G401 (cell line): ENCODE measurements at places on chromosomes 6 and 20.

DNA sequence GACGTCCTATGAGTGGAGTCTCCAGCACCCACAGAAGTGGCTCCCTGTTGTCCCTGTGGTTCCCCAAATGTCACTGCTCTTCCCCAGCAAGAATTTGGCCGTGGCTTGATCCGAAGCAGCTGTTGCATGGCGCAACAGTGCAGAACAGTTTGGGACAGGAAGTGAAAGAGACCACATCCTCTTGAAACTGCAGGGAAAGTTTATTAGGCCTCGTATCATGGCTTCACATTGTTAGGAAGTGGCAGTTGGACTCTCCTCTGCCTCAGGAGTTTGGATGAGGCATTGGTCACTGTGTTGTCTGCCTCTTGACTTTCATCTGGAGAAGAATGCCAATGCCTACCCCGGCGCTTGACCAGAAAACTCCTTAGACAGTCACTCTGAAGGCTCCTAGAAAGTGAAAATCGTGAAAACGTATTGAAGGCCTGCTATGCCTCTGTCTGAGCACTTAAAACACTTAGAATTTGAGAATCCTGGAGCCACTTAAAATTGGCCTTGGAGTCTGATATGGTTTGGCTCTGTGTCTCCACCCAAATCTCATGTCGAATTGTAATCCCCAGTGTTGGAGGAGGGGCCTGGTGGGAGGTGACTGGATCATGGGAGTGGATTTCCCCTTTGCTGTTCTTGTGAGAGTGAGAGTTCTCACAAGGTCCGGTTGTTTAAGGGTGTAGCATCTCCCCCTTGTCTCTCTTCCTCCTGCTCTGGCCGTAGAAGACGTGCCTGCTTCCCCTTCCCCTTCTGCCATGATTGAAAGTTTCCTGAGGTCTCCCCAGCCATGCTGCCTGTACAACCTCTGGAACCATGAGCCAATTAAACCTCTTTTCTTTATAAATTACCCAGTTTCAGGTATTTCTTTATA, 334.9 kb upstream of the JARID2 start:
- DNase-seq: no peak

DNA sequence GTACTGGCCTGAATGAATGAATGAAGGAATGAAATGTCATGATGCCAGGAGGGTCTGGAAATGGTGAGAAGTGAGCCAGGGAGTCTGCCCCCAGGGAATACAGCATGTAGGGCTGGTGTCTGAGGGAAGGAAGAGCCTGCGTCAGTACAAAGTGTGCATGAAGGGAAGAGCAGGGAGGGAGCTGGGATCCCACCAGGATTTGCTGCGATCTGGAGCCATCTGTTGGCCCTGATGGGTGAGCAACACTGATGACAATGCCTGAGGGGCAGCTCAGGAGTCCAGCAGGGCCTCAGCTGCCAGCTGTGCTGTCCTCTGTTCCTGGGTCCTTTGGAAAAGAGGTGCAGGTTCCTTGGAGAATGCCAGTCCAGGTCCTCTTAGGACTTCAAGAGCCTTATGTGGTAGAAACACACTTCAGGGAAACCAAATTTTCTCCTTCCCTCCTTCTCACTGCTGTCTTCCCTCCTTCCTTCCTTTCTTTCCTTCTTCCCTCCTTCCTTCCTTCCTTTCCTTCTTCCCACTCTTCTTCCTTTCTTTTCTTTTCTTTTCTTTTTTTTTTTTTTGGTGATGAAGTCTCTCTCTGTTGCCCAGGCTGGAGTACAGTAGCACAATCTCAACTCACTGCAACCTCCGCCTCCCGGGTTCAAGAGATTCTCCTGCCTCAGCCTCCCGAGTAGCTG, 11.5 kb downstream of the BPI start:
- DNase-seq: no peak

DNA sequence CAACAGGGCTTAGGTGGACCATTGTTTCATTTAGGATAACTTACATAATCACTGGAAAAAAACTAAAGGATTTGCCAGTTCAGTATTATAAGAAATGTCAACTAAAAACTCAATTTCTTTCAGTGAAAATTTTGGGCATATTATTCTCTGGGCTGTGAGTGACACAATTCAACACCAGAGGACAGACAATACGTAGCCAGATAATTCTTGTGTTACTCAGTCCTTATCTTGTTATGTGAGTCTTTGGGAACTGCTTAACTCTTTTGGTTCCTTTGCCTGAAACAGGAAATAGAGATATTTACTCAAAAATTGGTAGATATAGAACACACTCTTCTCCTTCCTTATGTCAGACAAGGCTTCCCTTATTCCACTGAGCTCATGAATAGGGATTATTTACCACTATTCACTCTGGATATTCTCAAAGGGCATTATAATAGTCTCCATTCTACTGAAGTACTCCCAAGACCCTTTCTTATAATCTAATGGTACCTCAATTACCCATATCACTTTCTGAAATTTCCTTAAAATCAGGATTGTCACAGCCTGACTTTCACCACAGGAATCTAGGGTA, 4.9 kb upstream of the BEND6 start:
- DNase-seq: no peak

GRCh38 chr6:82906951-82907350, 158.7 kb downstream of the UBE3D start:
- no peak for DNase-seq

GRCh38 chr6:55239099-55239498, 64.8 kb downstream of the HCRTR2 start:
- no peak for DNase-seq

DNA sequence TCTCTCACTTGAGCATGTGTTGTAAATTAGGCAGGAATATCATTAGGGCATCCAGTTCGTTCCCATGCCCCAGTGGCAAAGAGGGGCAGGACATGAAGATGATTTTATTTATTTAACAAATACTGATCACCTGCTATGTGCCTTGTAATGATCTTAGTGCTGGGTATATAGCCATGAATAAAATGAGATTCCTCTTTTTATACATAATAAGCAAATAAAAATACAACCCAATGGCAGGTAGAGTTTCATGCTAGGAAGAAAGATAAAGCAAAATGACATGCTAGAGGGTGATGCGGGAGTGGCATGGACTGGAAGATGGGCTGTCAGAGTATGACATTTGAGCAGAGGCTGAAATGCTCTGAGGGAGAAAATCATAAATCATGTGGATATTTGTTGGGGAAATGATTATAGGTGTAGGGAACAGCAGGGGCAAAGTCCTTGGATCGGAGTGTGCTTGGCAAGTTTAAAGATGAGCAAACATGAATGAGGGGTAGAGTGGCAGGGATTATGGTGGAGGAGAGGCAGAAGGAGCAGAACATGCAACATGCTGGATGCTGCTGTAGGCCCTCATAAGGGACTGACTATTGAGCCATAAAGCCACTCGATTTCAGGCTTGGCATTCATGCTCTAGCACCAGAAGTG, 342.1 kb downstream of the PLCB1 start:
- no peak for DNase-seq

DNA sequence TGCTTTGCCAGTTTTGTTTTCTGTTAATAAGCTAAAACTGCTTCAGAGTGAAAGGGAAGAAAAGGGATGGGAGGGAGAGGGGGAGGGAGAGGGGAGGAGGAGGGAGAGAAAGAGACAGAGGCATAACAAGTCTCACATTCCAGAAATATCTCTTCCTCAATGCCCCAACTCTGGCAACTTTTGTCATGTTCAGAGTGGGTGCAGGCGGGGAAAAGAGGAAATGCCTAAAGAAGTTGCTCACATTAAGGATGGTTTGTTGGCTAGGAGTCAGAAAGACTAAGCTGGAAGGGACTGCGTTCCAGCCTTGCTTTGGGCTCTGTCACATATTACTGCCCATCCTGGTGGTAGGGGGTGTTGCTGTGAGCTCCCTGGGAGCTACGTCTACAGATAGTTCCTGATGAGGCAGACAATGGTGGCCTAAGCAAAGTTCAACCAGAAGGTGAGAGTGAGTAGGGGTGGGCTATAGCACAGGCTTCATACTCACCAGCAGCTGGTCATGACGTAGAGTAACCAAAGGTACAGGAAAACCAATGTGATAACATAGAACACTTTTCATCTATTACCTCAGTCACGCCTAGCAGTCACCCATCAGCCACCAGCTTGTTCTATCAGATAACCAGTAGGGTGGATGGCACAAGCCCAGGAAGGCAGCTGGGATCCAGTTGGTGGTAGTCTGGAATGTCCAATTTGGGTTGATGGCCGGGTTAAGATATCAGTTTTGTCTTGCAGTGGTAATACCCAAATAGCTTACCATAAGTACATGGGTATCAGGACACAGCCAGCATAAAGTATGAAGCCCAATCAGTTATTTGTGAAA, 2.1 kb downstream of the TSPYL4 start:
- peak; percentile 45 for DNase-seq

GRCh38 chr6:134177236-134177635, 124.8 kb upstream of the SLC2A12 start:
- no peak for DNase-seq

DNA sequence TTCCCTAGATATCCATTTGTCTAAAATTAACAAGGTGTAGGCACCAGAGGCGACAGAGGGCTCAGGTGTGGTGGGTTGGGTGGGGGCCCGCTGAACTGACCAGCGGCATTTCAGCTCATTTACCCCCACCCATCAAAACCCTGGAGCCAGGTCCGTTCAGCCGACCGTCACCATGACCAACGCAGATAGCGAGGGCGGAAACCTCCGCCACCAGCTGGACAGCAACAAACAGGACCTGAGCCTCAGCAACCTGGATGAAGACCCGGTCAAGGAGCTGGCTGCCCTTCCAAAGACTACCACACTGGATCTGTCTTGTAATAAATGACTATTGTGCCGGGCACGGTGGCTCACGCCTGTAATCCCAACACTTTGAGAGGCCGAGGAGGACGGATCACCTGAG, 120.8 kb upstream of the LGSN start:
- no peak for DNase-seq

DNA sequence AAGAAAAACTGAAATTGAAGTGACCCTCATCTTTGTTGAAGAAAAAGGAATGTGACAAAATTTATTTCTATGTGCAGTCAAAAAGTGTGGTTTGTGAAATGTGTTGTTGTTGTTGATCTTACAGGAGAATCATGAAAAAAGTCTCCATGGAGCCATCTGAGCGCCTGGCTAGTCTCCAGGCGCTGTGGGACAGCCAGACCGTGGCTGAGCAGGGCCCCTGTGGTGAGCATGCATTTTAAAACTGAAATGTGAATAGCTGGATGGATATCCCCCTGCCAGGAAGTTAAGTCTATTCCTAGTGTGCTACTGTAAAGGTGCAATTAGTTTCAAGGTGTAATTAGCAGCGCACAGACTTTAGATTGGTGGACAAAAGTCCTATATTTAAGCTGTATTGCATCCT, 170.6 kb downstream of the CARMIL1 start:
- peak; percentile 77 for DNase-seq

- no peak for DNase-seq
Measured at GRCh38 chr6:151544453-151544852, 50.6 kb downstream of the CCDC170 start.

- DNase-seq: no peak
Measured at GRCh38 chr6:108277295-108277694, 16.5 kb upstream of the SNX3 start.

DNA sequence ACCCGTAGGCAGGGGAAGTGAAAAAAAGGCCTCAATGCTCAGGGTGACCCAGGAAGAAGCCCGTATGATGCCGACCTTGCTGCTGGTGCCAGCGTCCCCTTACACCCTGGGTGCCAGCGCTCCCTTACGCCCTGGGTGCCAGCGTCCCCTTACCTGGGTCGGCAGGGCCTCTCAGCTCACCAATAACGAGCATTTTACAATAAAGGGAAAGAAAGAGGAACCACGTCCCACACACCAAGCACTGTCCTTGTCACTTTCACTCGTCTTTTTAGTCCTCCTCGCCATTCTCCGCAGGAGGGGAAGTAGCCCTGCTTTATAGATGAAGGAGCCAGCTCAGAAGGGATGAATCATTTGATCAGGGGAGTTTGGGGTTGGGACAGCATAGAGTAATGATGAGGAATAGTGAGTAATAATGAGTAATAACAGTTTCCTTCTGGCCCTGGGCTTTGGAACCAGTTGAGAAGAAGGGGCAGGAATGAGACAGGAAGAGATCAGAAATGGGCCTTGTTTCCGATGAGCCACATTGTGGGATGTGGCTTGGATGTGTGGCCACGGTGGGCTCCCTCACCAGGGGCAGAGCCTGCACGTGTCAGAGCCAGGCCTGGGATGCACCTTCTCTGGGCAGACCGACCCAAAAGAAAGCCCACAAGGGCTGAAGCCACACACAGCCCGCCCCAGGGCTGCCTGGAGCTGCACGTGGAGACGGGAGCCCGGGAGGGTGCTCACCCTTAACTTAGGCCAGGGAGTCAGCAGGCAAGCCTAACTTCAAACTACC, 75.7 kb downstream of the SYNJ2 start:
- no peak for DNase-seq

- peak; percentile 69 for DNase-seq
Measured at GRCh38 chr20:25077610-25078169, 4.3 kb downstream of the VSX1 start.

DNA sequence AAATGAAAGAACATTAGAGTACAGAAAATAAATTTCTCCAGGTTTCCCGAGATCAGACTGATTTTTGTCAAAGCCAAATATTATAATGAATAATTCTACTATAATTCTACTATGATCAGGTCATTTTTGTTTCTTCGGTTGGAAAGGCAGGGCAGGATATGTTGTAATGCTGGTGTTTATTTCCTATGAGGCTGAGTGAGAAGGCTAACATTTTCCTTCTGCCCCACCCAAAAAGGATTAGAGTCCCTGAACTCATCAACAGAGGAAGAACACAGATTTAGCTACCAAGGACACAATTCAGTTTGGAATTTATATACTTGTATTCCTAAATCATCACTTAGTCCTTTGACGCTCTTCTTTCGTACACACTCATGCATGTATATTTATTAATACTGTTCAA, 318.9 kb downstream of the SYNE1 start:
- DNase-seq: no peak

GRCh38 chr6:42099340-42100028, 42.9 kb downstream of the C6orf132 start:
- DNase-seq: no peak

GRCh38 chr20:16280219-16280618, 293.0 kb downstream of the KIF16B start:
- no peak for DNase-seq

- DNase-seq: peak; percentile 81
Measured at GRCh38 chr20:56722042-56722441, 92.9 kb downstream of the TFAP2C start.

DNA sequence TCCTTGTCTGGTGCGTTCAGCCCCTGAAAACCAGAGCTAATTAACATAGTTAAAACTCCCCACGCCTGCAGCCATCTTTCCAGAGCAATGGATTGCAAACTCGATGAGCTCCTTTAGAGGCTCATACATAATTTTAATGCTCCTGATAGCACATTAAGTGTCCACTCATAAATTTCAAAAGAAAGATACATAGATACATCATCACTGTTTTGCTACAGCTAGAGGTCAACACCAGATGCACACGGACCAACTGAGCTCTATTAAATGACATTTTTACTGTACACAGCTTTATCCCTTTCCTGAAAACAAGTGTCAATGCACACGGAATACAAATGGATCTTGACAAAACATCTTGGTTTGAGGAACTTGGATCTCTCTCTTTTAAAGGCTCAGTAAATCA, 91.3 kb upstream of the HDAC2 start:
- DNase-seq: no peak
